Cardiac muscle cell (in vitro differentiated cells and primary cell): ENCODE measurements at places on chromosomes 6 and 20.

GRCh38 chr6:118894425-118895260, 691 bp downstream of the ASF1A start:
- peak; percentile 81 for DNase-seq

- DNase-seq, result no peak
These were observed 30.4 kb downstream of the FKBP1A start for GRCh38 chr20:1362484-1362883.

DNA sequence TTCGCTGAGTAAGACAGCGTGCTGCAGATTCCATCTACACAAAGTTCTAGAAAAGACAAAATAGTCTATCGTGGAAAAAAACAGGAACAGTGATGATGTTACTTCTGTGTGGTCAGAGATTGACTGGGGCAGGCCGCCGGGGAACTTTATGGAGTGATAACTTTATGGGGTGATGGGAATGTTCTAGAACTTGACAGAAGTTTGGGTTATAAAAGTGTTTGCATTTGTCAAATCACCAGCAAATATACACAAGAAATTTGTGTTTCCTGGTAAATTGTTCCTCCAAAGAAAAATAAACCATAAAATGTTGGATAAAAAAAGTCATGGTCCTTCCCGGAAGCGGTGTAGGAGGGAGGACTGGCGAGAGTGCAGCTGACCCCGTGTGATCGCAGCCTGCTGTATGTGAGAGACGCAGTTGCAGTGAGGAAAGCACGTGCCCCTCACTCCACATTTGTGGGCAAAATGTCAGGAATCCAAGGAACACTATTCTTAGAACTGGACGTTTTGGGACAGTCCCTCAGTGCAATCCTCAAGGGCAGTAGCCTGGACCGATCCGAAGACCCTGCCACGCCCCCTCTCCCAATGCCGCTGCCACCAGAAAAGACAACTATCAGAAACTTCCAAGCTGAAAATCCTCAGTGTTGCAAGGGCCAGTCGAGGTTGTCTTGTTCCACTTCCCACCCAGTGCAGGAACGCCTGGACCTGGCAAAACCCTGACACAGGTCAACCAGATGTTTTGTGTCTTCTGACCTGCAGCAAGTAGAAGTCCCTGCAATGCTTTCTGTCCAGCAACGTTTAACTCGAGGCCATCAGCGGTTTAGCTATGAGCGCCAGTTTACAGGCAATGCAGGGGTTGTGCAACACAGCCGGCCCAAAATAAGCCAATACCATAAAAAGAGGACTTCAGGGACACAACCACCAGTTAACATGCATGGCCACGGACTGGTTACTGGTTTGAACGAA, 80.5 kb upstream of the QKI start:
- DNase-seq, result no peak

GRCh38 chr6:11065436-11066202, 21.5 kb upstream of the ELOVL2 start:
- no peak for DNase-seq

DNA sequence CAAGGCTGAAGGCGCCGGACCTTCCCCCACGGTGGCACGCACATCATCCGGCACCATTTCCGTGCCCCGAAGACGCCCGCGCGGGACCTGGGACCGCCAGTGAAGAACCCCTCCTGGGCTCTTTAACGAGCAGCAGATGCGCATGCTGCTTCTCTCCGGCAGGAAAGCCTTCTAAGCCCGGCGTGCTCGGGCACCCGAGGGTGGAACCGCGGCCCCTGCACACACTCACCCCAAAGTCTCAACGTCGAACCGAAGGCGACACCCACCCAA, 240 bp downstream of the FOXQ1 start:
- DNase-seq, result no peak

- peak; percentile 10 for DNase-seq
These were observed 36.2 kb downstream of the ZBTB9 start for GRCh38 chr6:33490621-33491020.

- DNase-seq, result peak; percentile 84
These were observed 149.5 kb downstream of the ANKRD60 start for GRCh38 chr20:58078741-58079522.

- peak; percentile 62 for DNase-seq
These were observed 35.7 kb upstream of the ID1 start for GRCh38 chr20:31569163-31570020.

GRCh38 chr6:148968771-148969602, 222.2 kb downstream of the UST start:
- no peak for DNase-seq

- DNase-seq, result no peak
These were observed 45.3 kb upstream of the IFNGR1 start for GRCh38 chr6:137264311-137265075.

GRCh38 chr6:42689371-42689770, 33.0 kb downstream of the PRPH2 start:
- DNase-seq, result no peak

DNA sequence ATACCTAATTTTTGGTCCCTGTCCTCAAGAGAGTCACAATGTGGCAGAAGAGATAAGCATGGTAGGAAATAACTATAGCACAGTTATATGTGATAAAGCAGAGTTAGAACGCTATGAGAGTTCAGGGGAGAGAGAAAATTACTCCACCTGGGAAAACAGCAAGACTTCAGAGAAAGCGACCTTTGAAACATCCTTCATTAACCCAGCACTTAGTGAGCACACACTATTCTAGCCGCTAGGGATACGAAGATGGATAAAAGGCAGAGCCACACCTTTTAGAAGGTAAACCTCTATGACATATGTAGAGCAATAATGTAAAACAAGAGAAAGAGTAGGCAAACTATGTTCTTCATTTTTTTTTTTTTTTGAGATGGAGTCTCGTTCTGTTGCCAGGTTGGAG, 264.3 kb downstream of the PTPRK start:
- no peak for DNase-seq

GRCh38 chr6:68710916-68711315, 75.8 kb downstream of the ADGRB3 start:
- DNase-seq, result no peak

GRCh38 chr6:109867009-109867969, 110.8 kb upstream of the GPR6 start:
- DNase-seq, result peak; percentile 50
